ENCODE measurements at places on chromosomes 2 and 18.

- no peak for DNase-seq
Observed at GRCh38 chr2:120241684-120242083, 11.0 kb upstream of the RALB start.

GRCh38 chr2:161112908-161113307, 47.3 kb upstream of the TANK start:
- no peak for DNase-seq

DNA sequence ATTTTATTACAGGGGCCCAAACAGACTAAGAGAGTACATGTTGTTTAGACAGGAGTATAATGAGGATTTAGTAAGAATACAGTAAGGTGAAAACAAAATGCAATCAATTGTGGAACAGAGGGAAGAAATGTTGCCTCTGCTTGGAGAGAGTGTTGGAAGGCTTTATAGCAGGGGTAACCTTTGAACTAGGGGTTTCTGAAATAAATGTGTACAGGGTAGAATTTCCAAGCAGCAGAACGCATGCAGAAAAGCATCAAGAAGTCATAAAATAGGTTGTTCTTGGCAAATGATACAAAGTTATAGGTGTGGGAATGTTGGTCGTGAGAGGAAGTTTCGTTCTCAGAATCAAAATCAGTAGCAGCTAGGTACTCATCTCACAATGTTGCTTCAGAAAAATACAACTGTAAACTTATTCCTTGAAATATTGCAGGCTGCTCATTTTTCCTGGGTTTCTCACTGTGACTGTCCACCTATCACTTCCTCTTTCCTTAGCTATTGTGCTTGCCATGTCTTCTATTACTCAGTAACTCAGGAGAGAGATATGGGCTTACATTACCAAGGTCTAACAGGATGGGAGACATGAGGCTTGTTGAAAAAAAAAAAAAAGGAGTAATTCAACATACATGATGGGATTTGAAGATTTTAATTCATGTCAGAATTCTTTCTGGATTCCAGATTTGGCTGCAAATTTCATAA, 17.1 kb upstream of the HNMT start:
- no peak for DNase-seq

GRCh38 chr2:47189635-47190034, 34.5 kb upstream of the STPG4 start:
- DNase-seq: peak; percentile 92

GRCh38 chr2:215328066-215328465, 16.2 kb downstream of the ATIC start:
- no peak for DNase-seq

- DNase-seq: no peak
Observed at GRCh38 chr2:145321344-145321743, 801.4 kb upstream of the ZEB2 start.

- no peak for DNase-seq
Observed at GRCh38 chr2:106758901-106759497, 127.0 kb downstream of the ST6GAL2 start.

DNA sequence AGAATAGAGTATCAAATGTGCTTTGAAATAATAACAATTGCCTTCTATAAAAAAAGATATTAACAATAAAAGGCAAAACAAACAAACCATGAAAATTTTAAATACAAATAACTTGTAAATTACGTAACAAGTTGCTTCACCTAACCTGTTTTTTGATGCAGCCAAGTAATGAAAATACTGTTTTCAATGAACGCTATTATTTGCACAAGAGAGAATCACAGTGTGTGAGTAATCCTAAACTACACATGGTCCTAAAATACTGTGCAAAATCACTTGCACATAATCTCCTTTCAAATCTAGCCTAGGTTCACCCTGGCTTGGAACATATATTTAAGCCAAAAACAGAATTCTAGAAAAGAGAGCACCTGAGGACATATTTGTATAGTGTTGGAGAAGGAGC, 98.9 kb downstream of the CCDC148 start:
- no peak for DNase-seq

DNA sequence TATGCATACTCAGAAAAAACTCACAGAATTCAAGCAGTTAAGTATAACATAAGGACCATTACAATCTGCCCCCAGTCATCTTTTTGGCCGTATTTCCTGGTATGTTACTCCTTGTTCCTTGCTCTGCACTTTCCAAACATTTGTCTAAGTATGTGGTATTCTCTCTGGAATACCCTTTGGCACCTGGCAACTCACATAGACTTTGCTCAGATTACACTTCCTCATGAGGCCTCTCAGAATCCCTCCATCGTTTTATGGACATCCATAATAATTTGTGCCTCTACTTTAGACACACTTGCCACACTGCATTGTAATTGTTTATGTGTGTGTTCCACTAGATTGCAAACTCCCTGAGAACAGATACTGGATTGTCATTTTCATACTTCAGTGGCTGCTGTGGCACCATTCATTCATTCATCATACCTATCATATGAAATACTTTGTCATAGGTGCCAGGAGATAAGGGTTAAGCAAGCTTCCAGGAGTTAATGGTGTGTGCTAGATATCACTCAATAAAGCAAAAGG, 84.0 kb downstream of the HIBCH start:
- DNase-seq: no peak

GRCh38 chr2:42622943-42623676, 54.7 kb downstream of the MTA3 start:
- no peak for DNase-seq

GRCh38 chr2:196182439-196183171, 11.2 kb upstream of the STK17B start:
- DNase-seq: no peak

DNA sequence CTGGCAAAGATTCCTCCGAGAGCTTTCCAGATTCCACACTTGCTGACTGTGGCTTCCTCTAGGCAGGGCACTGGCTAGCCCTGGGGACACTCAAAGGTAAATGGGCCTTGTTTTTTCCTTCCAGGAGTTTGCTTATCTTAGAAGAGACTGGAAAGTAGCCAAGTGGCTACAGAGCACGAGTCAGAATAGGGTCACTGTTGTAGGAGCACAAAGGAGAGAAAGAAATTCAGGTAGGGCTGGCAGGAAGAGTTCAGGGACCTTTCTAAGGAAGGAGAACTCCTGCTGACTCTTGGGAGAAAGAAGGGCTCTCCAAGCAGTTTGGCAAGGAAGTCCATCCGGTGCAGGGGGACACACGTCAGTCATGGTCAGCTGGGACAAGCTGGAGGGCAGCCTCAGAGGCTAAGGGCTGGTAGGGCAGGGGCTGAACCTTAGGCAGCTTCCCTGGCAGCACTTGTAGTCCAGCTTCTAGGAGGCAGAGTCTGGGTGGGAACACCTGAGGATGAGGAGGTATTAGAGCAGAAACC, 39.5 kb downstream of the NIFK start:
- DNase-seq: no peak

- DNase-seq: peak; percentile 56
Observed at GRCh38 chr2:220489121-220489520, 861.7 kb downstream of the SLC4A3 start.

- no peak for DNase-seq
Observed at GRCh38 chr2:240846873-240847595, 21.6 kb upstream of the AGXT start.

- DNase-seq: no peak
Observed at GRCh38 chr2:20427931-20428526, 18.8 kb upstream of the RHOB start.

GRCh38 chr2:58607448-58607847, 366.3 kb upstream of the FANCL start:
- no peak for DNase-seq

GRCh38 chr18:61749031-61749430, 143.8 kb downstream of the RNF152 start:
- no peak for DNase-seq

- peak; percentile 34 for DNase-seq
Observed at GRCh38 chr2:231648579-231649174, 56.0 kb downstream of the TEX44 start.

DNA sequence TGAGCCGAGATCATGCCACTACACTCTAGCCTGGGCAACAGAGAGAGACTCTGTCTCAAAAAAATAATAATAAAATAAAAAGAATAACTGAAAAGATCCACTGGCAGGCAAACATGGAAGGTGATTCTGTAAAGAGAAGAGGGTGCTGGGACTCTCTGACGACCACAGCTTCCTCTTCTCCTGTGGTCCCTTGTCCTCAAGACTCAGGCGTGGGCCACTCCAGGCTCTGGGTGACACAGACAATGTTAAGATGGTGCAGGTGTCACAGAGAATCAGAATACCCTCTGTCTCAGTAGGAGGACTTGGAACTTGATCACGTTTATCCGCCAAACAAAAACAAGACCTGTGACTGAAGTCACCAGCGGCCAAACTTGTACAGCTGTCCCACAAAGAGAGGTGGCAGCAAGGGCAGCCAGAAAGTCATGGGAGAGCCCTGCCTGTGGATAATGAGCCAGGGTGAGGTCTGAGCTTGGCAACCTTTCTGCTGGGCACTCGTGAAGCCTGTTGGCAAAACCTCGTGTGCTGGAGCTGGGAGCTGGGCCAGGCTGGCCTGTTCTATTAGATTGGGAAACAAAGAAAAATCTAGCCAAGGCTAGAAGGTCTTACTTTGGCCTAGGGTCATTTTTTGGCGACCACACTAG, 76.4 kb upstream of the ITGA6 start:
- DNase-seq: no peak

GRCh38 chr2:233006648-233007047, 6.4 kb downstream of the NGEF start:
- no peak for DNase-seq

DNA sequence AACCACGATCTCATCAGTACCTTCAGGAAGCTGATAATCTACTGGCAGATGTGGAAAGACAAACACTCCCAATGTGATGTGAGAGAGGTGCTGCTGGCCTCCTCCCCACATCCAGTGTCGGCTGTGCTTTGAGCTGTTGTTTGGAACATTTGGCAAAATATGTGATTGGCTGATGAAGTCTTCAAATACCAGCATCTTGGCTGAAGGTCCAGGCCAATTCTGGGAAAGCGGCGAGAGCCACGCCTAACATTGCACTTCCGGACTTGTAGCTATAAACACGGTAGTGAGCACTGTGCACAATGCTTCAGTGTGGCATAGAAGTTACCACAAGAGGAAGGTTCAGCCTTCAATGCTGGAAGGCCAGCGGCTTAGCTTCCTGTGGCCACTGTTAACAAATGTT, 198.8 kb downstream of the DCDC2C start:
- no peak for DNase-seq

DNA sequence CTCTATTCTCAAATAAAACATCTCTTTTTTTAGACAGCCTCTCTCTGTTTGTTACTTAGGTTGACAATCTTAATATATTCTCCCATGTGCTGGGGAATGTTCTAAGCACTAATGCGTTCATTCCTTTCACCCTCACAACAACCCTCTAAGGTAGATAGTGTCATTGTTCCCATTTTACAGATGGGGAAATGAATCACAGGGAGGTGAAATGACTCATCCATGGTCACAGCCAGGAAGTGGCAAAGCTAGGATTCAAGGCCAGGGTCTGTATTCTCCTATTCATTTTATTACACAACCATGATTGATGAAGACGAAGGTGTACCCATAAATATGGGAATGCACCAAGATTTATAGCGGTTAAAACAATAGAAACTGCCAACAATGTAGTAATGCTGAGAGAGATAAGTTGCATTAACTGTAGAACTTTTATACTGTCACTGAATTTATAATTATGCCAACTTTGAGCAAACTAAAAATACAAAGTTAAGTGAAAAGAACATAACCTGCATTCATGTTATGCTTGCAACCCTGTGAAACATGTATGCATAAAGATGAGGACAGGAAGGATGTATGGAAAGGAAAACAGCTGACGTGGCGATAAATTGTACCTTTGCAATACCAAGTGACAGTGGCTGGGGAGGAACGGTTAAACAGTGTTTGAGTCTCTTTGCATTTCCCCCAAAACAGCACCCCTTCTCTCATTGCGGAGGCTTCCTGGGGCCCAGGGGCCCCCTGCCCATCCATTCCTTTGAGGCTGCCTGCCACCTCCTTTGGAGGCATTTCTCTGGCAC, 257.7 kb upstream of the AGAP1 start:
- no peak for DNase-seq

DNA sequence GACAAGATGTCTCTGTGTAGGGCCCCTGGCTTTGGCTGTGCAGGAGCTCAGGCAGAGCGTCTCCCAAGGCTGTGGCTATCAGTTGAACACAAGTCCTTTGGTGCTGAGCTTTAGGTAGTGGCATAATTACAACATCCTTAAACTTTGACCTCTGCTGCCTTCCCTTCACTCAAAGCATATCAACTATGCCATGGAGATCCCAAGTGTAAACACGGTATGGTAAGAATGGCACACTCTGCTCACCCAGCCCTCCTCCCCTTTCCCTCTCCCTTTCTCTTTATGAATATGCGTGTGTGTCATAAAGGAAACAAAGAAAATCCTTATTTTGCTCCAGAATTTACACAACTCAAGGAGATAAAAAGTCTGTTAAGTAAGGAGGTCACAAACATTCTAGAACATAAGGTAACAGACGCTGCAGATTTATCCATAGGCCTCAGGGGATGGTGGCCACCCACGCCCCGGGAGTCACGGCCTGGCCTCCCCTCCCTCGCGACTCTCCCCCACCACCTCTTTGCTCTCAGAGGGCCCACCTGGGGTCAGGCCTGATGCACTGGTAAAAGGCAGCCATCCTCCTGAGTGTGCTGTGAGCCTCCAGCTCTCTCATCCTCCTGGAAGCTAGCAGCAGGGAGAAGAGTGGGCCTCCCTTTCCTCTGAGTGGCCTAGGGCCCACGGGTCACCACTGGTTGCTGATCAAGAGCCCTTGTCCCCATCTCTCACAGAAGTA, 67.3 kb downstream of the CRACDL start:
- DNase-seq: no peak

DNA sequence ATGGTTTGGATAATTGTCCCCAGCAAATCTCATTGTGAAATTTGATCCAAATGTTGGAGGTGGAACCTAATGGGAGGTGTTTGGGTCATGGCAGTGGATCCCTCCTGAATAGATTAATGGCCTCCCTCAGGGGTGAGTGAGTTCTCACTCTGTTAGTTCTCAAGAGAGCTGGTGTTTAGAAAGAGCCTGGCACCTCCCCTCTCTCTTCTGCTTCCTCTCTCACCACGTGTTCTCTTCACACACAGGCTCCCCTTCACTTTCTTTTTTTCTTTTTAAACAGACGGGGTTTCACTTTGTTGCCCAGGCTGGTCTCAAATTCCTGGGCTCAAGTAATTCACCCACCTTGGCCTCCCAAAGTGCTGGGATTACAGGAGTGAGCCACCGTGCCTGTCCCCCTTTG, 111.6 kb upstream of the LTBP1 start:
- DNase-seq: no peak

- DNase-seq: no peak
Observed at GRCh38 chr2:6730649-6731532, 134.8 kb downstream of the CMPK2 start.

- DNase-seq: no peak
Observed at GRCh38 chr2:172357442-172357841, 69.9 kb upstream of the ITGA6 start.

DNA sequence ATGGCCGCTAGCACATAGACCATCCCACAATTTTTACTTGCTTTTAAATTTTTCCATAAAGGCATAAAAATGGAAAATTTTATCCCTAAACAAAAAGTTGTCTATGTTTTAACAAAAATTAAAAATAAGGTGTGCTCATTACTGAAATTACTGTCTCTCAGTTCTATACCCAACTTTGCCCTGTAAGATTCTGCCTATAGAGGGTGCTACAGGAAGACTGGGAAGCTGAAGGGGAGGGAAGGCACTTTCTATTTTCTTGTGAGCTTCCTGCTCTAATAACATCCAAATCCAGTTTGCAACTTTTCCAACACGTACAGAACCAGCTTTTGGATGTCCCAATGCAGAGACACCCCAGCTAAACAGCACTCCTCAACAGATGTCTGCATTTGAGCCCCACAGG, 666.9 kb downstream of the PLCL1 start:
- no peak for DNase-seq

- DNase-seq: no peak
Observed at GRCh38 chr18:44638034-44638540, 42.6 kb upstream of the SETBP1 start.

Data from AG10803 (cell line).